ENCODE measurements at places on chromosomes 11 and 22.

GRCh38 chr11:898540-899190, 11.9 kb downstream of the CHID1 start:
- no peak for DNase-seq

DNA sequence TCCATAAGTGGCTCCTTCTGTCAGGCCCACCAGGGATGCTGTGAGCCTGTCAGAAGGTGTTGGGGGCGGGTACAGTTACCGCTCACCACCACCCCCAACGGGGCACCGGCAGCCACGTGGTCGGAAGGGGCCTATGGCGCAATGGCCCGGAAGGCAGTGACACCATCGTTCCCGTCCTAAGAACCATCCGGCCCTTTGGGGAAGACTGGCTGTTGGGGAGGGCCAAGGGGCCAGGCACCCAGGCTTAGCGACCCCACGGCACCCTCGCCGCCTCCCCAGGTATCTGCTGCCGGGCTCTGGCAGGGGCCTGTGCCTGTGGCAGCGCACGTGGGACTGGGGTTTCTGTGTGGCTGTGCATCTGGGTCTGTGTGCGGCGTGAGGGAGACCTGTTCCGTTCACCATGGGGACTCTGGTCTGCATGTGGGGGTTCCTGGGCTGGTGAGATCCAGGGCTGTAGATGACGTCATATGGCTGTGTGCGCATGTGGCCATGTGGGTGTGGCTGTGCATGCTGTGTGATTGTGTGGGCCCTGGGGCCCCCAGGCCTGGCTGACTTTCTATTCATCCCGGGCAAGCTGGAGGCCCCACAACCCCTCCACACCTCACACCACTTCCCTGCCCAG, 717 bp downstream of the OSM start:
- DNase-seq = peak; percentile 37

- peak; percentile 19 for DNase-seq
Observed at GRCh38 chr11:75140269-75141138, 10.4 kb upstream of the SLCO2B1 start.

GRCh38 chr22:34897126-34897525, 168.8 kb upstream of the ISX start:
- no peak for DNase-seq

- DNase-seq = no peak
Observed at GRCh38 chr11:66728693-66729385, at the start of gene SPTBN2. SPTBN2 (minus strand) TSS chr11:66729216; CDS start chr11:66721240, 7,976 bp downstream.

DNA sequence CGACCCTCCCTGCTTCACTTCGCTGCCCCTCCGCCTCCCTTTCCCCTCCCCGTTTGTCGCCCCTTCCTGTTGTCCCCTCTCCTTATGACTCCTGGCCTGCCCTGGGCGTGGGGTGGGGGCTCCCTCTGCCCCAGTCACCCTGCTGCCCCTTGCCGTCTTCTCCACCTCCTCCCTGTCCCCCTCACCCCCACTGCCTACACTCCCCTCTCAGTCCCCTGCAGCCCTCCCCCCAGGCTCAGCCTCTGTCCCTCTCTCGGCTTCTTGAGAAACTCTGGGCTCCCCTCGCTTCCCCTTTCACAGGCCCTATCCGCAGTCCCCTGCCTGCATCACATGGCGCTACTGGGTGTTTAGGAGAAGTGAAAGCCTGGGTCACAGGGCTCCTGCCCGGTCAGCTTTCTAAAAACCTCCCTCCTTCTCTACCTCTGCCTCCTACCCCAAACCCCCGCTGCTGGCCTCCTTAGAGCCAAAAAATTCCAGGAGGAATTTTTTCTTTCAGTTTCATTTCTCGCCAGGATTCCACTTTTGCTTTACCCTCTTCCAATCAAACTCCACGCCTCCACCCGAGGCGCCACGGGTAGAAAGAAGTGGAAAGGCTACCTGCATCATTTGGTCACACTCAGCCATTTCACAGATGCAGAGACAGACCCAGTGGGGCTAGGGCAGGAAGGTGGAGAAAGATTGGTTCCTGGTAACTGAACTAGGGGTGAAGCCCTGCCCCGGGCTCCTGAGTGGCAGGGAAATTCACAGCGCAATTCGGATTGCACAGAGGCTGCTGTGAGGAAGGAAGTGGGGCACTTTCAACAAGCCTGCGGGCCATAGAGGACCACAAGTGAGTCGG, at the start of gene SLC15A3:
Gene SLC15A3 (minus strand): TSS at position 273 of the 838 bp plus-strand sequence. CDS start 625 bp downstream, outside the sequence.
- peak; percentile 42 for DNase-seq

All from anterior cingulate cortex (tissue), 58 donors.